ENCODE measurements at places on chromosomes 5 and 9.

- DNase-seq = no peak
These were observed 581 bp upstream of the C9orf40 start for GRCh38 chr9:74953235-74953751.

- DNase-seq = no peak
These were observed 417.1 kb downstream of the CSNK1G3 start for GRCh38 chr5:123929055-123929474.

- no peak for DNase-seq
These were observed 320.0 kb downstream of the FBXL17 start for GRCh38 chr5:108061941-108062340.

GRCh38 chr5:127308945-127309344 is 18.3 kb downstream of the MEGF10 start:
- no peak for DNase-seq

- no peak for DNase-seq
These were observed 548.8 kb downstream of the EFNA5 start for GRCh38 chr5:107121793-107122519.

DNA sequence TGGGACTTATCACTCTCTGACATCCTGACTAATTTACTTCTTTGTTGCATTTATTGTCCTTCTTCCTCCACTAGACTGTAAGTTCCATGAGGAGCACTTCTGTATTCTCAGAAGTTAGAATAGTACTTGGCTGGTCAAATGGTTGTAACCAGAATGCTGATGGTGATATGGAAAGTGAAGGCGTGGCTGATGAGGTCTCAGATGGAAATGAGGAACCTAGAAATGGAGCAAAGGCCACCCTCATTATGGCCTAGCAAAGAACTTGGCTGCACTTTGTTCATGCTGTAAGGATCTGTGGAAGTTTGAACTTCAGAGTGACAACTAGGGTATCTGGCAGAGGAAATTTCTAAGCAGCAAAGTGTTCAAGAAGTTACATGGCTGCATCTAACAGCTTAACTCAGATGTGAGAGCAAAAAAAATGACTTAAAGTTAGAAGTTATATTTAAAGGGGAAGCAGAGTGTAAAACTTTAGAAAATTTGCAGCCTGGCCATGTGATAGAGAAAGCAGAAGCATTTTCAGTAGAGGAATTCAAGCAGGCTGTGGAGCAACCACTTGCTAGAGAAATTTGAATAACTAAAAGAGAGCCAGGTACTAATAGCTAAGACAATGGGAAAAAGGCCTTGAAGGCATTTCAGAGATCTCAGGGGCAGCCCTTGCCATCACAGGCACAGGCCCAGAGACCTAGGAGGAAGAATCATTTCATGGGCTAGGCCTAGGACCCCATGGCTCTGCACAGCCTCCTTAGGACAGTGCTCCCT is 14.9 kb upstream of the SLC22A5 start:
- DNase-seq = no peak

DNA sequence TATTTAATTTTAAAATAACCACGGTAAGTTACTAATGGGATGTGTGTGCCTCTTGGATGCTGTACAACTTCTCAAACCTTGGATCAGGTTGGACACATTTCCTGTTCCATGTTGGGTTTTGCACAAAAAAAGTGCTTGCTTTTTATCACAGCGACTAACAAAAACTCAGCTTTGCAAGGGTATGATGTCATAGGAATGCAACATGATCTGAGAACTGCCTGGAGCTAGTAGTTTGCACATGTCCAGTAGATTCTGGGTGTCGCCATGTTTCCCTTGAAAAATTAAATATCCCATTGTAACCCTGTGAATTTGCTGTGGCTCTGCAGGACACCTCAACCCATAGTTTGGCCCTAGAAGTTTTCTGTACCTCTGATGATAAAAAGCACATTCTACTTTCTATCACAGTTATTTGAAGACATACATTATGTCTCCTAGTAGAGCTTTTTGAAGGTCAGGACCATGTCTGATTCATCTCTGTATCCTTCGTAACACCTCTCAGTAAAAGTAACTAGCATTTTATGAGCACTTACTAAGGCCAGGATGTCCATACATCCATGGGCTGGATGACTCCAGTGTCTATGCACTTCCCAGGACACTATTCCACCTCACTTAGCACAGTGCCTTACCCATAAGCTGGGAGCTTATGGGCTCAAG is 11.5 kb upstream of the FRMPD1 start:
- DNase-seq = no peak

- no peak for DNase-seq
These were observed 151.6 kb downstream of the MACIR start for GRCh38 chr5:103410172-103410571.

- peak; percentile 71 for DNase-seq
These were observed 26.1 kb upstream of the ANXA2R start for GRCh38 chr5:43065948-43066798.

All from NCI-H345 (cell line).